IPS DF 6.9 (cell line): ENCODE measurements at places on chromosomes 12 and 14.

DNA sequence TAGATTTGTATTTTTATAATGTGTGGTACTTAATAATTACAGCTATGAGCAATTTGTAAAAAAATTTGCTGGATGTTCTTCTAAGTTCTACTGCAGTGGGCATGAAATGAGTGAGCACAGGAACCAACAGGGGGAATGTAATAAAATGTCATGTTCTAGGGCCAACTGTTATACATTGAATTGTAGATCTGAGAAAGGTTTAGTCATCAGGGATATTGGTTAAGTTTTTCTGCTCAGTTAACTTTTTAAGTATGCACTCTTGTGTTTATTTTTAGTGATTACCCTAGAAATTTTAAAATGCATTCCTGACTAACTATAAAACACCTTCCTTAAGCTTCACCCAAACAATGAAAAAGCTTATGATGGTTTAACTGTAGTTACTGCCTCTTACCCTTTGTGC is 101.8 kb downstream of the CAND1 start:
- DNase-seq: no peak

GRCh38 chr12:54879579-54879978 is 25.3 kb downstream of the MUCL1 start:
- no peak for DNase-seq

GRCh38 chr14:34372786-34373185 is 89.3 kb downstream of the SPTSSA start:
- no peak for DNase-seq

DNA sequence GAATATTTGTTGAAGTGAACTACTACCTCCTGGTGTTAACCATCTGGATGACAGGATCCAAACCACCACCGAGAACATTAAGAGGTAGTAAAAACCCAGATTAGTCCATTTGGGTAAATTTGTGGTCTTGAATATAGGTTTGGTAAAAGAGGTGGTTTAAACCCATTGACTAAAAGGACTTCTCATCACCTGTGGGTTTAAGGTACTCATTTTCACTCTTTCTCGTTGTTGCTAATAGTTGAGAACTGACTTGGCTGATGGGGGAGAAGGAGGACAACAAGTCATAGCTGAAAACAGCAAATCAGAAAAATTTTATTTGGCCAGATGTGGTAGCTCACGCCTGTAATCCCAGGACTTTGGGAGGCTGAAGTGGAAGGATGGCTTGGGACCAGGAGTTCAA is 59.2 kb downstream of the ACADS start:
- DNase-seq: no peak

GRCh38 chr12:125470838-125471783 is 405.9 kb downstream of the AACS start:
- no peak for DNase-seq

DNA sequence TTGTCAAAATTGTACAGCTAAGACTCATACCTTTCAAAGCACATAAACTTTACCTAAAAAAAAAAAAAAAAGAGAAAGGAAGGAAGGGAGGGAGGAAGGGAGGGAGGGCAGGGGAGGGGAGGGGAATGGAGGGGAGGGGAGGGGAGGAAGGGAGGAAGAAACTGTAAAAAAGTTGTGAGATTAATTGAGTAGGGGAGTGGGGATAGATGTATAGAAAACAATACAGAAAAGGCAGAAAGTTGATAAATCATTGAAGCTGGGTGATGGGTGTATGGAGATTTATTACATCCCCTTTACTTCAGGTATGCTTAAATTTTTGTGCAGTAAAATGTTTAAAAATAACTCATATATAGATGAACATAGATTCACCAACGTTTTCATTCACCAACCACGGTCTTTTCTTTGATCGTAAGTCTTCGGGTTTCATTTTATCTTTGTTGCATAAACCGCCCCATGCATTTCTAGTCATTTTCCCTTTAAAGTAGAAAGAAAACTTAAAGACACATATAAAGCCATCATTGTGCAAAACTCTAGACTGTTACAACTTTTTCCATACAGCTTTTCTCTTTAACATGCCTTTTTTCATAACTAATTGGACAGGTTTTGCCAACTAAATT is 191.2 kb upstream of the KRR1 start:
- DNase-seq: no peak

DNA sequence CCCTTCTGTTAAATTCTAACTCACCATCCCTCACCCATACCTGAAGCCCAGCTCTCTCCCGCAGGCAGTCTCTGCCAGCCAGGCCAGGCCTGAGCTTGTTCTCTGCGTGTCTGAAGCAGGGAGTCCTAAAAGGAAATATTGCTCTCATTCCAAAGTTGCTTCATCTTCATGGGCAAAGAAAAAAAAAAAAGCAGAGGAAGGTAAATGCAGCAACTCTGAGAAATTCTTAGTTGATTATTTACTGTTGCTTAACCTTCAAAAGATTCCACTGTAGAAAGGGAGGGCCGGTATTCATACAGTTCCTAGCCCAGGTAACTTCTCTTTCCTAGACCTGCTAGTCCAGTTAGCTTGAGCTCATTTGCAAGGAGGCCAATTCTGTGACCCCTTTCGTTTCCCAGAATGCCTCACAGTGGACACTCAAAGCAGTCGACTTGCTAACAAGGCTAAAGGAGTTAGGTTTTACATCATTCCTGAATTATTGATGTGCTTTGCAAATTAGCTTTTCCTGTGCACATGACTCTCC is 193.5 kb upstream of the EEA1 start:
- DNase-seq: no peak

DNA sequence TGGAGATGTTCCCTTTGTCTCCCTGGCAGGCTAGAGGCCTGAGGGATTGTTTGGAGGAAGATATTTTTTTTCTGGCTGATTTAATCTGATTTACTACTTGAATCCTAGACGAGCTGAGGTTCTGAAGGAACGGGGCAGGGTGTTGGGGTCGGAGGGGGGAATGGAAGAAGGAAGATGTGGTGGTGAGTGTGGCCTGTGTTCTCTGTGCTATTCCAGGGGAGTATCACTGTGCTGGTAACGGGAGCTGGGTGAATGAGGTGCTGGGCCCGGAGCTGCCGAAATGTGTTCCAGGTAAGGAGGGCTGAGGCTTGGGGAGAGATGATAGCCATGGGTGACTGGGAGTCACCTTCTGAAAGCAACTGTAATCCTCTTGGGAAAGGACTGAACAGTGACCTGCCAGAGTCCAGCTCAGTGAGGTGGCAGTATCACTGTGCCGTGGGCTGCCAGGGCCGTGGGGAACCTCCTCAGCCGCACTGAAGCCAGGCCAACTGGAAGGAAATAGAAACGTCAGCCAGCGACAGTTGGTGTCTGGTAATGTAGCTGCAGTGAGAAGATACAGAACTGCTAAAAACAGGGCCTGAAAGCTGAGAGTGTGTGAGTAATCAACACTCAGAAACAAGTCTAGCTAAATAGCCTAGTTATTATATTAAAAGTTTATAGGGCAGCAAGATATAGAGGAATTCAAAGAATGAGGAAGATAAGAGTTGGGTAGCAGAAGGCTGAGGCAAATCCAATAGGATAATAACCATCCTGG is 7.9 kb downstream of the C1S start:
- no peak for DNase-seq

GRCh38 chr12:64486657-64487056 is 34.7 kb downstream of the TBK1 start:
- DNase-seq: no peak

DNA sequence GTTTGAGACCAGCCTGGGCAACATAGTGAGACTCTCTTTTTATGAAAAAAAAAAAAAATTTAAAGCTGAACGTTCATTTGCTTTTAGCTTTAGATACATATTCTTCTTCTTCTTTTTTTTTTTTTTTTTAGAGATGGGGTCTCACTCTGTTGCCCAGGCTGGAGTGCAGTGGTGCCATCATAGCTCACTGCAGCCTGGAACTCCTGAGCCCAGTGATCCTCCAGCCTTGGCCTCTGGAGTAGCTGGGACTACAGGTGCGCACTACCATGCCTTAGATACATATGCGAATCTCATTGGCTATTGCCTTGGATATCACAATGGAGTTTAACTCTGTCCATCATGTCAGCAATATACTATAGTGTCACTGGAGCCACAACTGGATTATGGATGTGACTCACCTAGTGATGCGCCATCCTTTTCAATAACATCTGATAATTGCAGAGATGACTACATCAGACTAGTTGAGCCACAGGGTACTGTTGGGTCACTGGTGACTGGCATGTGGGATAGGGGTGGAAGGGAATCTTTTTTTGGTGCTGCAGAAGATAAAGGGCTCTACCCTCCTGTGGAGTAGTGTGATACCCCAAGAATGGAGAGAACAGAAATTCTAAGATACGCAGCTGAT is 2.7 kb upstream of the ADIPOR2 start:
- DNase-seq: no peak

DNA sequence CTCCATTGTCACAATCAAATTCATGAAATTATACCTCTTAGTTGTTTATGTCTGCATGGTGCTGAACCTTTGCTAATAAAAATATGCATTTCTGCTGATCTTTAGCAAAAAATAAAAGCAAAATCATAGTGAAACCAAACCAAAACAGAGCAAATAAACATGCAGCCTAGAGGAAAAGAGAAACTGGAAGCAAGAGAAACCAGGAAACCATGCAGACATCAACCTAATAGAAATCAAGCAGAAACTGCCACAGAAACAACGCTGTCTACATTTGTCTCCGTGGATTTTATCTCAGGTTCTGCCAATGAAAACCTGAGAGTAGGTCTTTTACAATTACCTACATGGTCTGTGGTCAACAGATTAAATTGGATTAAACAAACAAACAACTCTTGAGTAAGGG is 173.7 kb downstream of the SYT10 start:
- no peak for DNase-seq

DNA sequence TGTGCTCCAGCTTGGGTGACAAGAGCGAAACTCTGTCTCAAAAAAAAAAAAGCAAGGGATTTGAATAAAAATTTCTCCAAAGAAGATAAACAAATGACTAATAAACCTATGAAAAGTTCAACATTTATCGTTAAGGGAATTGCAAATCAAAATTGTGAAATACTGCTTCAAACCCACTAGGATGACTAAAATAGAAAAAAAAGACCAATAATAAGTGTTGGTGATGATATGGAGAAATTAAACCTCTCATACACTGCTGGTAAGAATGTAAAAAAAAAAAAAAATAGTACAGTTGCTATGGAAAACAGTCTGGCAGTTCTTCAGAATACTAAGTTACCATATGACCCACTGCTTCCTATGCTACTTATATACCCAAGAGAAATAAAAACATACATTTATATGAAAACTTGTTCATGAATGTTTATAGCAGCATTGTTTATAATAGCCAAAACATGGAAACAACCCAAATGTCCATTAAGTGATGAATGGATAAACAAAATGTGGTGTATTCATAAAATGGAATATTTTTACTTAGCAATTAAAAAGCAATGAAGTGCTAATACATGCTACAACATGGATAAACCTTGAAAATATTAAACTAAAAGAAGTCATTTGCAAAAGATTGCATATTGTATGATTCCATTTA is 39.4 kb upstream of the TMPRSS12 start:
- no peak for DNase-seq

DNA sequence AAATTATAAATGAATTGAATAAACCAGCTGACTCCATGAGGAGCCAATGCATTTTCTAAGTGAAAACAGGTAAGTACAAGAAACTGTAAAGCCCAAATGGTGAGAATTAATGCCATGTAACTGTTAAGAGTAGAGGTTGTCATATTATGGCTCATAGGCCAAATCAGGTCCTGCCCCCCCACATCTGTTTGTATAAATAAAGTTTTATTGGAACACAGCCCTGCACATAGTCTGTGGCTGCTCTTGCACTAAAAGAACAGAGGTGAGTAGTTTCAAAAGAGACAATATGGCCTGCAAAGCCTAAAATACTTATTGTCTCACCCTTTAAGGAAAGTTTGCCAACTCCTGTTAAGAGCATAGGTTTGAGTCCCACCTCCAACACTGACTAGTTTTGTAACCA is 140.5 kb upstream of the SRRM4 start:
- DNase-seq: no peak

DNA sequence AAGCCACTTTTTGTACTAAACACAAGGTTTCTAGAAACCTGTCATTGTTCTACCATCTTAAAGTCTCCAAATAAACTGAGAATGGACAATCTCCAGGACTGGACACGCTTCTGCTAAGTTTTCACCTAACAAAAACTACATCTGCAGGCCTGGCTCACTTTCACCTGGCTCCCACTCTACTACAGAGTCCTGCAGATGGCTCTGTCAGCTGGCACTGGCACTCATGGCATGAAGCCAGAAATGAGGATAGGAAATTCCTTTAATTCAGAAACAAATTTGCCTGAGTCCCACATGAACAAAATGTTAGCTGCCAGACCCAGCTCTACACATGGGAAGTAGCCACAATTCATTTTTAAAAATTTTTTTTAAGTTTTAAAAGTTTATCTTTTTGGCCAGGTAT is 42.1 kb downstream of the STXBP6 start:
- no peak for DNase-seq

GRCh38 chr12:97308576-97309198 is 153.9 kb upstream of the RMST start:
- no peak for DNase-seq

DNA sequence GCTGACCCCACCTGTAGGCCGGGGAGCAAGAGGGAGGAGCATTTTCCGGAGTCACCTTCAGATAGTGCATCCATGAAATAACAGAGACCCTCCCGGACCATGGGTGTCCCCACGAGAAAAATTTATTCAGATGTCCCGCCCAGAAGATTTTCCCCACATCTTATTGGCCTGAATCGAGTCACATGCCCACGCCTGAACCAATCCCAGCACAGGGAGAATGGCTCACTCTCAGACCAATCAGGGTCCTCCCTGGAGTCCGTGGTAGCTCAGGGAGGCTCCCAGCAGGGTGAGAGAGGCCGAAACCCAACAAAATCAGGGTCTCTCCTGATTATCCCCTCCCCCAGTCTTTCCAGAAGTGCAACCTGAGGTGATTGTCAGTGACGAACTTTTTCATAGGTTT is 16.4 kb upstream of the NCOR2 start:
- DNase-seq: no peak

- no peak for DNase-seq
Observed at GRCh38 chr14:74505831-74506230, 12.3 kb downstream of the ISCA2 start.

GRCh38 chr12:3792623-3793288 is 39.8 kb upstream of the CRACR2A start:
- no peak for DNase-seq

DNA sequence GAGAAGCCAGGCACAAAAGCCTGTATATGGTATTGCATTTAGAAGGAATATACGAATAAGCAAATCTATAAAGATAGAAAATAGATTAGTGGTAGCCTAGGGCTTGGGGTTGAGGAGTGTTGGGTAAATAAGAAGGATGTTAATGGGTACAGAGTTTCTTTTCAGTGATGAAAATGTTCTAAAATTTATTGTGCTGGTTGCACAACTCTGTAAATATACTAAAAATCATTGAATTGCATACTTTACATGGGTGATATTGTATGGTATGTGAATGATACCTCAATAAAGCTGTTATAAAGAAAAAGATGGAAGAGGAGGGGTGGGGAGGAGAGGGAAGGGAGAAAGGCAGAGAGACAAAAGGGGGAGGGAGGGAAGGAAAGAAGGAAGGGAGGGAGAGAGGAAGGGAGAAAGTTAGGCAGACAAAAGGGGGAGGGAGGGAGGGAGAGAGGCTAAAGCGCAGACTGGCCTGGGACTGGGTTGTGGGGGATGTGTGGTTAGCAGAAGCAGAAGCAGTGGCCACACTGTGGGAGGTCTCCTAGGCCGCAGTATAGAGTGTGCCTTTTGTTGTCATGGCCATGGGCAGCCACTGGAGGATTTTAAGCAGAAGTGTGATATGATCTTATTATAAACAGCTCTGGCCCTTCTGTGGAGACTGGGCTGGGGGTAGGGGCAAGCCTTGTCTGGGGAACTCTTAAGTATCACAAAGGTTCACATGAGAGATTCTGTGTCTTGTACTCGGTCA is 73.6 kb upstream of the ELK3 start:
- DNase-seq: no peak

- no peak for DNase-seq
Observed at GRCh38 chr12:130465626-130466025, 127.9 kb downstream of the PIWIL1 start.
